ENCODE measurements at places on chromosomes 4 and X.
A peak's percentile ranks its signal among the peaks of the same experiment; 100 is the strongest.

- DNase-seq, result no peak
These were observed 395.3 kb upstream of the PITX2 start for GRCh38 chr4:111018216-111018615.

- no peak for DNase-seq
These were observed 95.7 kb downstream of the SH2D1A start for GRCh38 chrX:124441971-124442590.

- DNase-seq, result no peak
These were observed 31.3 kb downstream of the REPS2 start for GRCh38 chrX:16977771-16978170.

DNA sequence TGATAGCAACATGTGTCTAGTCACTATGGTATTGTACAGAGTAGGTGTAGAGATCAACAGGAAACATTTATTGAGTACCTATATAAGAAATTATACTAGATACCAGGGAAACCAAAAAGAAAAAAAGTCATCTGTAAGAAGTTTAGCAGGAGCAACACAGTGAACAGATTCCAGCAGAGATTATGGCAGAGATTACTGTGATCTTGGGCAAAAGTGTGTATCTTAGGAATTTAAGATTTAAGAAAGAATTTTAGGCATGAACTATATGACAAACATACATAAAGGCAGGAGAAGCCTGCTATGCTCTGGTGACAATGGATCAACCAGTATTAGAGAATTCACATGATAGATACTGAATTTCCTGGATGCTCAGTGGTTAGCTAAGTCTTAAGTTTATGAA is 37.9 kb downstream of the SNCA start:
- DNase-seq, result no peak

DNA sequence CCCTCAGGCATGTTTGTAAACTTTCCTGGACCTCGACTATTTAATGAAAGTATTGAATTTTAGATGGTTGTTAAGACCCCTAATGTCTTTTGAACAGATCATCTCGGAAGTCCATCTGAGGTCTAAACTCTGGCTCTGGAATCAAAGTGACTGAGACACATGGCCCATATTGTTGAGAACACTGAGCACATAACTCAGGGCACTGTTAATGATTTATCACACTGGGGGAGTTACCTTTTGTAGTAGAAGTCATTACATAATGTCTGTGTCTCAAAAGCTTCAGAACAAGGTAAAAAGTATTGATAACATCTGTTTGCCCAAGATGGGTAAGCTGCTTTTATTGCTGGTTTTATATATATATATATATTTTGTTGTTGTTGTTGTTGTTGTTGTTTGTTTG is 103.4 kb upstream of the HS3ST1 start:
- DNase-seq, result peak; percentile 52

- DNase-seq, result no peak
These were observed 88.6 kb downstream of the GSTCD start for GRCh38 chr4:105797225-105797624.

DNA sequence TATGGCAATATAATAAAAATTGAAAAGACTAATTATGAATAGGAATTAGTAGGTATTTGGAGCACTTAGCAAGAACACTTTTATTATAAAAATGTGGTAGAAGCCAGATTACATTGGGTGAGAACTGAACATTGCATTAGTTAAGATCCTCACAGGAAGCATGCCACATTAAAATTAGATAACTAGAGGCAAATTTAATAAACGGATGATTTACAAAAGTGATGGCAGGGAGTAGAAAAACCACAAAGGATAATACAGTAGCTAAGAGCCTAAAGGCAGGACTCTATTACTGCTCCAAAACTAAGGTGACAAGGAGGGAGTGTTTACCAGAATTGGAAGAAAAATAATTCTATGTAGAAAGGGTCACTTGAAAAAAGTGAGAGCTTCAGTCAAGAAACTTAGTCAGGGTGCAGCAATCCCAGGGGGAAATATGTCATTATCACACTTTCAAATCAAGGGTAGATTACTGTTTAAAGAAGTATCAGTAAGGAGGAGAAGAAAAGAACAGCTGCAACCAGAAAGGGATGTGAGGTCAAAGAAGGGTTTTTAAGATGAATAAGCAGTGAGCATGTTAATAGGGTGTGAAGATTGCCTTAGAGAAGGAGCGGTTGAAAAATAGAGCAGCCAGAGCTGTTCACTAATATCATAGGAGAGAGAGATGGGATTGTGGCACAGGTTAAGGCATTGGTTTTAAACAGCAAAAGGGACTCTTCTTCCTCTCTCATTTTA is 84.6 kb downstream of the NDST4 start:
- DNase-seq, result no peak

DNA sequence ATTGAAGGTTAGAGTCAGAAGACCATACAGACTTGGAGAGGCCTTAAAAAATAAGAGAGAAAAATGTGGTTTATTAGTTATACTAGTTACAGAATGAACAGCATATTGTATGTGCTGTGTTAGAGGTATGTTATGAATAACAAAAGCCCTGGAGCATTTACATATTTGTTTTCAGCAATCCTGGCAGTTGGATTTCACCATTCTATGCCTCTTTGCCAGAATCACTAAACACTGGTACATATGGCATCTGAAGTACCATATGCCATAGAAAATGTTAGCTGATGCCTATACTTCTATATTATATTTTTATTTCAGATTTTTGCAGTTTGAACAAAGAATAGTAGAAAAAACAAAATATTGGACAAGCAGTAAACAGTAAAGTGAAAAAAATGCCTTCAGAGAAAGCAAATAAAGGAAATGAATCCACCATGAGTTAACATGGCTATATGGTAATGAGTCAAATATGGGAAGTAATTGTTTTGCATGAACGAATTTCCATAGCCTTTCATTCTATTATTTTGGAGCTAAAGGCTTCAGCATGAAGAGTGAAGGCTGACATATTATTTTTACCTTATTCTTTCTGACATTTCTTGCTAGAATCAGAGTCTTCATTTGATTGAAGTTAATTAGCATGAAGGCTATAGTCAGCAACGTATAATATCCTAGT is 41.9 kb upstream of the PRDM8 start:
- no peak for DNase-seq

GRCh38 chrX:51456246-51456645 is 40.1 kb downstream of the NUDT11 start:
- no peak for DNase-seq

- DNase-seq, result peak; percentile 20
These were observed 31.3 kb downstream of the IL13RA2 start for GRCh38 chrX:114985967-114986592.

DNA sequence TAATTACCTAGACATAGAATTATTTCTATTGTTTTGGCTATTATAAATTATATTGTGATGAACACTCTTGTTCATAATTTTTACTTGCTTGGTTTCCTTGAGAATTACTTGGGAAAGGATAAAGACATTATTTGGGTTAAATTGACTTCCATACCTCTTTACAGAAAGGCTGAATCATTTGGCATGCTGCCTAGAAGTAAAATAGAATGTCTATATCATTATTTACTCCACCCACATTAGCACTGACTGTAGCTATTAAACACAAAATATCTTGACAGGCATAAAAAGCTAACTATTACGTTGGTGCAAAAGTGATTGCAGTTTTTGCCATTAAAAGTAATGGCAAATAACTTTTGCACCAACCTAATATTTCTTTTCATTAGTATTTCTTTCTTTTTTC is 29.7 kb upstream of the ADH6 start:
- no peak for DNase-seq

- peak; percentile 31 for DNase-seq
These were observed 221.8 kb upstream of the KCNIP4 start for GRCh38 chr4:22170353-22170752.

DNA sequence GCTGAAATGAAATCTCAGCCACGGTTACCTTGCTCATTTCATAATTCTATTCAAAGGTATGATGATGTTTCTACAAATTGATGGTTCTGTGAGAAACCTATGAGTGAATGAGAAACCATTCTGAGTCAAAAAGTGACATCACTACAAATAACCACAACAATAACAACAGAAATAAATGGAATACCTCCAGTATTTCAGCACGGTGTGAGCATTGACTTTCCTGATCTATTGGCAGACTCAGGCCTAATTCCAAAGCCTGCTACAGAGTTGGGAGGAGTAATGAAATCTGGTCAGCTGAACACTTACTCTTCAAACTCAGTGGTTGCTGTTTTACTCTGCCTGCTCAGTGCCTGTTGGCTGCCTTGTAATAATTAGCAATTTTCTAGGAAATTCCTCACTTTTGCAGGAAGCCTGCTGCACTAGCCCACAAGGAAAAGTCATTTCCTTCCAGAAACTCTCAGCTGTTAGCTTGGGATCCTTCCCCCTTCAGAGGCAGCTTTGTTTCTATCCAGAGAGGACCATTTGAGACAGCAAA is 18.8 kb upstream of the SYNPO2 start:
- DNase-seq, result peak; percentile 43

DNA sequence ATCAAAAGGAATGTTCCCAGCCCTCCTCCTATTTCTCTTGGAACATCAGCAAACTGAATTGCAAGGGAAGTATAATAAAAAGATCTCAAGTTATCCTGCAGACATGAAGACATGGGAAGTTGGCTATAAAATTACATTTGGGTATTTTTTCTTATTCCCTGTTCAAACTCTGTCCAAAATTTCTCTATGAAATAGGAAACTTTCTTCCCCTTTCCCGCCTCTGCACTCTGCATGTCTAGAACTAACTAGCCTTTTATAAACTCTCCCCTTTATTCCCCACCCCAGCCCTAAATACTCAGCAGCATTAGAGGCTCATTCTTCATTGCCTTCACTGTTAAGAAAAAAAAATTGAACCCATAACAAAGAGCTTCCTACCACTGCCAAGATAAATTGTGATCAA is 126.7 kb upstream of the EDNRA start:
- no peak for DNase-seq

GRCh38 chr4:54005475-54005874 is 58.9 kb downstream of the CHIC2 start:
- no peak for DNase-seq

DNA sequence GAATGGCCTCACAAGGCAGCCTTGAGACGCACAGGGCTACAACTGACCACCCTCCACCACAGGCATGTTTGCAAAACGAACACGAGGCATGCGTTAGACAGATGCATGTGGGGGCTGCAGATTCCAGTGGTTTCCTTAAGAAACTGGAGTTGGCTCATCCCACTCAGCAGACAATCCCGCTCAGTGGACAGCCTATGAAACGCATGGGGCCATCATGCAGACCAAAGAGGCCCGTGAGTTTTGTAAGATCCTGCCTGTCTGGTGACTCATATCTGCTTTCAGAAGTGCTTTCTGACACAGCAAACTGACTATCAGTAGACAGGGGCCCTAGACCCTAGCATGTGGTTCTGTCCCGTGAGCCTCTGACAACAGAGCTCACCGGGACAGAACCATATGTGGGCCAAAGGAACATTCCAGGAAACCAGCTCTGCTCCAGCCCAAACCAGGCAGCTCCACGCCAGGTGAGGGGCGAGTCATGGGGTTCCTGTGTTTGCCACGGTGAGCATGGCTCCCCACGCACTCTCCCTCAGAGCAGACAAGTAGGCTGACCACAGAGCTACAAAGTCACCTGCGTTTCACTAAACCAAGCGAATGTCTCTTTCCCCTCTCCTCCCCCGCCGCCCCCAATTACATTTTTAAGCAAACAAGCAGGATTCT is 74.4 kb downstream of the MTMR1 start:
- no peak for DNase-seq

GRCh38 chr4:76055016-76055415 is 19.1 kb upstream of the CXCL11 start:
- no peak for DNase-seq

- DNase-seq, result no peak
These were observed 326.3 kb upstream of the ZCCHC13 start for GRCh38 chrX:73977542-73978169.

- no peak for DNase-seq
These were observed 131.4 kb downstream of the UCHL1 start for GRCh38 chr4:41388080-41388479.

Data from epithelial cell of proximal tubule (primary cell).